ENCODE measurements at places on chromosomes 11 and 22.

DNA sequence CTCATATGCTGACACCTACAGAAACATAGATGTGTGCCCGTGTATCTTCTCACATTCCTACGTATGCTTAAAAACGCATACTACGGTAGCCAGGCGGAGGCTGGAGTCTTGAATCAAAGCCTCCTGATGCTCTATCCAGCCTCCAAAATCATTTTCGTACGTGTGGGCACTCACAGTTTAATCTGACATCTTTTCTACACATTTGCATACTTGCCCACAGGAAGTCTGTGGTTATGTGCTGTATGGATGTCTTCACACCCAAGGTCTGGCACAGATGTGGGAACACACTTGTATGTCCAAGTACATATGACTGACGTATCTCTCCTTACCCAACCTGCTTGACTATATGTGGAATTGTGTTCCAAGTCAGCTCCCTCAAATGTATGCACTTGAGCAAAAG lies 561.8 kb upstream of the CADM1 start:
- no peak for DNase-seq

- no peak for DNase-seq
Measured at GRCh38 chr11:47971501-47971900, 8.9 kb upstream of the PTPRJ start.

- DNase-seq: no peak
Measured at GRCh38 chr11:113722934-113723333, 16.8 kb upstream of the TMPRSS5 start.

DNA sequence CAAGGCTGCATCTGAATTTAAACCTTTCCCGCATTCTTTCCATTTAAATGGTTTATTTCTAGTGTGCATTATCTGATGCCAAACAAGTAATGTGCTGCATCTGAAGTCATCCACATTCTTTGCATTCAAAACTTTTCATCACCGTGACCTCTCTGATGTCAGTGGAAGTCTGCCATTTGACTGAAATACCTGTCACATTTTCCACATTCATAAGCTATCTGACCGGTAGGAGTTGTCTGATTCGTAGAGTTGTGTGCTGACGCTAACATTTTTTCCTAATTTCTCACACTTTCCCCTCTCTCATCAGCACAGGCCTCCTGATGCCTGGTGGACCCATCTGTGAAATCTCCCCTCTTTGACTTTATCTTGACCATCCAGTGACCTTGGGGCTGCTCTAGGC lies 79.9 kb upstream of the BARX2 start:
- no peak for DNase-seq

- no peak for DNase-seq
Measured at GRCh38 chr11:33530815-33531214, 169.8 kb downstream of the C11orf91 start.

GRCh38 chr22:19969141-19969928 lies 27.7 kb upstream of the TXNRD2 start:
- DNase-seq: no peak

- no peak for DNase-seq
Measured at GRCh38 chr11:9962722-9963121, 298.8 kb downstream of the SWAP70 start.

- no peak for DNase-seq
Measured at GRCh38 chr11:65773784-65774411, 6.9 kb downstream of the AP5B1 start.

GRCh38 chr22:37400719-37401118 lies 26.6 kb downstream of the ELFN2 start:
- DNase-seq: no peak

- DNase-seq: no peak
Measured at GRCh38 chr11:68461575-68461917, 994 bp downstream of the PPP6R3 start.

DNA sequence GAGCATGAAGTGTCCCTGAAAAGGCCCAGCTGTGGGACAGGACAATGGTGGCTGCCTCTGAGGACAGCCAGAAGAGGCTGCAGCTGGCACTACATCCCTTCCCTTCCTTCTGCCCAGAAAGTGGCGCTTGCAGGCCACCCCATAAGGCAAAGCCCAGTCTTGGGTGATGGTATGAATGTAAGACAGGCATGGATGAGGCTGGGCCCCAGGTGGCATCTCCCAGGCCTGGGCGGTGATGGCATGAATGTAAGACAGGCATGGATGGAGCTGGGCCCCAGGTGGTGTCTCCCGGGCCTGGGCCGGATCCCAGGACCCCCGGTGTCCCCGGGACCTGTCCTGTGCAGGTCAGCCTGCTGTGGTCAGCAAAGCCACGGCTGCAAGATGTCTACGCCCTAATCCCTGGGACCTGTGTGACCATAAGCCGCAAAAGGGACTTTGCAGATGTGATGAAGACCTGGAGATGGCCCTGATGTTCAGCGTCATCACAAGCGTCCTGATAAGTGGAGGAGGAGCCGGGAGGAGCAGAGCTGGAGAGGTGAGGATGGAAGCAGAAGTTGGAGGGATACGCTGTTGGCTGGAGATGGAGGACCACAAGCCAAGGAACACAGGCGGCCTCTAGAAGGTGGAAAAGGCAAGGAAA lies 181.1 kb downstream of the CTTN start:
- DNase-seq: no peak

GRCh38 chr11:69339041-69339733 lies 45.2 kb downstream of the MYEOV start:
- no peak for DNase-seq

DNA sequence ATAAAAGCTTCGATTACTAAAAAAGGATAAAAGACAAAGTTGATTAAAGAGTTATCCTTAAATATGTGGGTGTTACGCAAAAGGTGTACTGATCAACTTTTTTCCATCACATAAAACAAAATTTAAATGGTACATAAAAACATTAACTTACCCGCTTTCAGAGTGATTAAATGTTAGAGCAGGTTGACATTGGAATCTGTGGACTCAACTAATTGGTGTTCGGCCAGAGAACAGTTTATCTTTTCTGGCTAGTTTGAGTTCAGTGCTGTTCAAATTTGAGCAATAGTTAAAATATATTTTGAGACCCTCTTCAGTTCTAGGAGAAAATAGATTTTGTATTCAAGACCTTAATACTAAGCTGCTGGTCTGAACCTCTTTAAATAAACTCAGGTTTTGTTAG lies 56.1 kb downstream of the ATM start:
- DNase-seq: no peak

DNA sequence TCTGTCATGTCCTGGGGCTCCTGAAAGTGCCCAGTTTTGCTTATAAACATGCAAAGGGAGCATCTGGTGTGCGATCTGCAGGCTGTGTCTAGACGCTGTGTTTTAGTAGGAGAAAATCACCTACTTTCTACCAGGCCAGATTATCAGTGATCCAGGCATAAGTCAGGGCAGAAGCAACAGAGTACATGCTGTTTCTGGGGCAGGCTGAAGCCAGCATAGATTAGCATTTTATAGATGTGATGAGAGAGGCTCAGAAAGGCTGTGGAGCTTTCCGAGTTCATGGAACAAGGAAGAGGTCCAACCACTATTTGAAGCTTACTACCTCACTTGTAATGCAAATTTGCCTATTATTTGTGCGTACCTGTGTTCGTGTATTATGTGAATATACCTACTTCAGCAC lies 1208.4 kb upstream of the TENM4 start:
- no peak for DNase-seq

- DNase-seq: no peak
Measured at GRCh38 chr22:45007391-45008185, 2.2 kb downstream of the PHF21B start.

DNA sequence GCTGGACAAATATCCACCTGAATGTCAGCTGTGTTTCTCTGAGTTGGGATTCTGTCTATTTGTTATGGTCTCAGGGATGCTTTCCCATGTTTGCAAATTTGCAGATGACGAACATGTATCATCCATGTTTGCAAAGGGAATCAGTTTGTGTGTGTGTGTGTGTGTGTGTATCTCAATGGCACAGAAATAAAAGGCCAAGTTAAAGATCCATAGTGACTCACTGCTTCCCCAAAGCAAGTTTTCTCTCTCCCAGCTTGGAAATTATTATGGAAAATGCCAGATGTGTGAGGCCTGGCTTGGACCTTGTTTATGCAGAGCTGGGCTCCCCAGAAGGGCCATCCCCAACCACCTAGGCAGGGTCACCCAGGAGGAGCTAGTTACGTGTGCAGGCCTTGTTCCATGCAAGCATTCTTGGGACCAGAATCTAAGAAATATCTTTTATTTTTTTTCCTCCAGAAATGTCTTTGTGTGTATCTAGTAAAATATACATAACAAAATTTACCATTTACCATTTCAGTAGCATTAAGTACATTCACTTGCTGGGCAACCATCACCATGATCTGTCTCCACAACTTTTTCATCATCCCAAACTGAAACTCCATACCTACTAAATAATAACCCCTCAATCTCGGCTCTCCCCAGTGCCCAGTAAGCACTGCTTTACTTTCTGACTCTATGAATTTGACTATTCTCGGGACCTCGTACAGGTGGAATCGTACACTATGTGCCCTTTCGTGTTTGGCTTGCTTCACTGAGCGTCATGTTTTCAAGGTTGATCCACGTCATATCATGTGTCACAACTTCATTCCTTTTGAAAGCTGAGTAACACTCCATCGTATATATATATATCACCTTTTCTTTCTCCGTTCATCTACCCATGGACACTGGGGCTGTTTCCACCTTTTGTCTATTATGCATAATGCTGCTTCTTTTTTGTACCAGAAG lies 56.6 kb upstream of the WNT7B start:
- DNase-seq: no peak

- no peak for DNase-seq
Measured at GRCh38 chr11:1922481-1923081, 3.1 kb downstream of the TNNT3 start.

- no peak for DNase-seq
Measured at GRCh38 chr11:6693342-6694228, 10.4 kb upstream of the MRPL17 start.

GRCh38 chr11:57144531-57145320 lies 37.0 kb upstream of the LRRC55 start:
- DNase-seq: no peak

Measured in iPS DF 6.9 (cell line).